Activated T-cell treated with anti-CD3 and anti-CD28 coated beads, Interleukin-2, amount 50 U/mL, for 24 hours (primary cell): ENCODE measurements at places on chromosomes 12 and 14.

GRCh38 chr14:71918955-71919354 lies 13.3 kb upstream of the RGS6 start:
- DNase-seq = no peak

- DNase-seq = peak; percentile 66
These were observed 60.6 kb downstream of the FBXL14 start for GRCh38 chr12:1533602-1534304.

- DNase-seq = no peak
These were observed 478.0 kb downstream of the NAV3 start for GRCh38 chr12:78308701-78309100.

- no peak for DNase-seq
These were observed 31.5 kb upstream of the GTF2A1 start for GRCh38 chr14:81252278-81252677.

DNA sequence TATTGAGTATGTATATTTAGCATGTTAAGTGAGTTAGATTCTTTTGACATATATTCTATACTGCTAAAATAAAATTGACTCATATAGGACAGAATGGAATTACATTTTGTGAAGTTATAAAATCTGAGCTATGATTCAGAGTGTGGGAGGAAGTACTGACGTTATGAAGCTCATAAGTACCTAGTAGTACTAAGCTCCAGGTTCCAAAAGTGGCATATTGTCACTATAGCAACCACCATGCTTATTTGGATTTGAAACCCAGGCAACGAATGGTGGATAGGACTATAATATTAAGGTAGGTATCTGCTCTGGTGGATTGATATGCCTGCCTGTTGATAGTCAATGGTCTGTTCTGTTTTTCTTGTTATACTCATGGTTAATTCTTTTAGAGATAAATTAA lies 2.2 kb upstream of the FBXO33 start:
- DNase-seq = no peak

DNA sequence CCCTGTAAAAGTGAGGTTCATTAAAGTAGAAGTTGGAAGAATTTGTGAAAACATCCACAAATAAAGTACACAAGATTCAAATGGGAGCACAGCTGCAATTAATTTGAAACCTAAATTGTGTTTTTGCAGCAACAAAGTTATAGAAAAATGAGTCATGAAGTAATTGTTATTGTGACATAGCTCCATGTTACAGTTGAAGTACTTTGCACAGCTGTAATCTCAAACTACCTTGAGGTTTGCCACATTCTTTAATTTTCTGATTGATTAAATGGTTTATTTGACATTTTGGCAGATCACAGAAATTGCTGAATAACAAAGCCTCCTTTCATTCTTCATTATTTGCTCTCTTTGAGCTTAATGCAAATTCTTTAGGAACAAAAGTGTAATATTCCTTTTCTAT lies 111.3 kb downstream of the RMST start:
- no peak for DNase-seq

GRCh38 chr14:88613552-88614010 lies 50.7 kb downstream of the ZC3H14 start:
- DNase-seq = no peak

DNA sequence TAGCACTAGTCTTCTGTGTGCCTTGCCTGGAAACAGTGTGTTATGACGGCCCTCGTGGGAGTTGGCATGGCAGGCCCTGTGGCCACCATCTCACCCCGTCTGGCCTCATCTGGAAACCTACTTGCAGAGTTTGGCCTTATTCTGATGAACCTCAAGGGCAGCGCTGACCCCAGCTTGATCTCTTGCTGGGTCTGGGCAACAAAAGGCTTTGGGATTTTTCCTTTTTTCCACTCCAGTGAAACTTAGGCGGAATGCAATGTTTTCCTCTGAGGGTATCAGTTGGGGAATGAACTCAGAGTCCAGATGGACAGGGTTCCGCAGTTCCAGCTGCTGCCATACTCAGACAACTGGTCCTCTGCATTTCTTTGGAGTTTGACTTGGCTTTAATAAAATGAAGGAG lies 15.9 kb downstream of the CACNA1C start:
- no peak for DNase-seq

DNA sequence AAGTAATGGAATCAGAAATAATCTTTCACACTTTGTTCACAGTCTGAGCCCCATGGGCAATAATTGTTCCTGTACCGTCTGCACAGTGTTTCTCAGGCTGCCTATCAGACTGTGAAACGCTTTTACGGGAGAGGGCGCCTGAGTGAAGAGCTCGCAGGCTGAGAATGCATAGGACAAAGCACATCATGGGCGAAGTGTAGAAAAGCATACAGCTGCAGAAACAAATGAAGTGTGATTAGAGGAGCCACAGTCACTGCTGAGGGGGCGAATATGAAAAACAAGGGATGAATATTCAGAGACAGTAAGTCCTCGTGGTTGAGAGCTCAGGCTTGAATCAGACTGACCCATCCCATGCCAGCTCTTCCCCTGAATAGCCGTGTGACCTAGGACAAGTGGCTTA lies 438.4 kb upstream of the DCN start:
- DNase-seq = no peak
